ENCODE measurements at places on chromosomes 7 and 10.

DNA sequence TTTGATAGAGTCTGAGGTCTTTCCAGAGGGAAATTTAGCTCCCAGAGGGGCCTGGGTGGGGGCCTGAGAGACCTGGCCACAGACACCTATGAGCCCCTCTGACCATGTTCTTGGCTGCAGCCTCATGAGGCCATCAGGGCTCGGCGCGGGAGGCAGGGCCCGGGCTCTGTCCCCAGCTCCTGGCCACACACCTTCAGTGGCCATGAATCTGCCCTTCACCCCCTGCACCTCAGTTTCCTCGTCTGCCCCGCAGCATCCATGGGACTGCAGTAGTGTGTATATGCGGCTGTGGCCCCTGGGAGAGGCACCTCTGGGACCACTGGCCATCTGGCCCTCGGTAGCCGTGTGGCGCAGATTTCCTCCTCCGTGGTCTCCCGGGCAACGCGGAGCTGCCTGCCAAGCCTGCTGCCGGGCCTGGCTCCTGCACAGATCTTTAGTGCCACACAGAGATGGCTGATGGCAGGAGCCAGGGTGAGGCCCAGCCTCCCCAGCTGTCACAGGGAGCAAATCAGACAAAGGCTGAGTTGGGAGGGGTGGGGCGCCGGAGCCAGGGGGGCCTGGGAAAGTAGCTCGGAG lies 23.6 kb upstream of the ADCYAP1R1 start:
- DNase-seq, result no peak

GRCh38 chr10:80452640-80453039 lies 1.5 kb upstream of the TSPAN14 start:
- DNase-seq, result no peak

DNA sequence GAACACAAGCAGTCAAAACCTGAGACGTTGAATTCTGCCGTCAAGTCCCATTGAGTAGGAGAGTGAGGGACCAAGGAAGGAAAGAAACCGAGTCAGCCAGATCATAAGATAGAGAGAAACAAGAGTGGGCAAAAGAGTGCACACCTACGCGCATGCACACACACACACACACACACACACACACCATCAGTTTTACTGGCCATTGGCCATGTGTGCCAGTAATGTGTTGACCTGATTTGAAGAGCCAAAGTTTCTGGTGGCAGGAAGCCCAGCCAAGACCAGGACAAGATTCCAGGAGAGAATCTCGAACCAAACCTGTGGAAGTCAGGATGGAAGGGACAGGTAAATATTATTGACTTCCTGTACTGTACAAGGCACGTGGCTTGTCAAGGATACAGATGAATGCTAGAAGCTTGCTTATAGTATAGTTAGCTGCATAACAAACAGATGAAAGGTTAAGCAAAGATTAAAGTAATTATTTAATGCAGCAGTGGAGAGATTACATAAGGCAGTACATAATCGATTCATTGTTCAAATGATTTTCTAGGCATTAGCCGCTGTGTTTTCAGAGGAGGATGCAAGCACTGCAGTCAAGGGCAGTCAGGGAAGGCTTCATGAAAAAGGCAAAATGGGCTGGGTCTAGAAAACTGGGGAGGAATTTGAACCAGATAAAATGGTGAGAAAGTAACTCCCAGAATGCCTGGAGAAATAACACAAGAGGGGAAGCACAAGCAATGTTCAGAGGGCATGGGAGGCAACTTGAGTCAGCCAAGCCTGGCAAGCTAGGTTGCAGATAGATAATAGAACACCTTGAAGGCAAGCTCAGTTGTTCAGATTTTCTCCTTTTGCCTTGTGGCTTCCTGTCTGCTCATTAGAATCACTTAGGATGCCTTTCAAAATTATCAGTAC lies 2.7 kb upstream of the HYCC1 start:
- DNase-seq, result no peak

DNA sequence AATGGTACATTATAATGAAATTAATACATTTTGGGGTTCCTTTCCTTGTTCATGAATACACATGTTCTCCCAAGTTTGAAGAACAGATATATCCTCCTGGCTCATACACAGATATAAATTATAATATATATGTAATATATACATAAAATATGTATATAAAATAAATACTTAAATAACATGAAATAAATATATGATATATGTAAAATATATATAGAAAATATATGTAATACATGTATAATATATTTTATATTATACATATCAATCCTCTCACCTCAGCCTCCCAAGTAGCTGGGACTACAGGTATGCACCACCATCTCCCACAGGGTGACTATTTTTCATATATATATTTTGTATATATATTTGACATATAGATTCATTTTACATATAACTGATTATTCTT lies 68.0 kb downstream of the MRC1 start:
- no peak for DNase-seq

GRCh38 chr10:95756809-95757684 lies 1.1 kb downstream of the ENTPD1 start:
- no peak for DNase-seq

GRCh38 chr7:110090110-110090820 lies 1000.7 kb upstream of the LRRN3 start:
- no peak for DNase-seq

- DNase-seq, result no peak
These were observed at the start of gene PBLD for GRCh38 chr10:68332259-68333057. TSS of gene PBLD (minus strand) at chr10:68332928. CDS start at chr10:68306844, 26,084 bp downstream.

DNA sequence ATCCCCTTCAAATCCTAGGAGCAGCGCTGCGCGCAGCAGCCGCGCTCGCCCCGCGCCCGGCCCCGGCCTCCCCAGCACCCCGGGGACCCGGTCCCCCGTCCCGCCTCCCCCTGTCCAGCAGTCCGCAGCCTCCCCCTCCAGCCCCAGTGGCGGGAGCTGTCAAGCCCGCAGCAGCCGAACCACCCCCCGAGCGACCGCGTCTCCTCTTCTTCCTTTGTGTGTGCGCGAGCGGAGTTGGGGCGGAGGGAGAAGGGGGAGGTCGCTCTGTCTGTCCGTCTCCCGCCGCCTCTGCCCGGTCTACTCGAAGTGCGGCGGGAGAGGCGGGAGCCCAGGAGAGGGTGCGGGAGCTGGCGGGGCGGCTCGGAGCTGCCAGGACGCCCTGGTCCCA lies 375 bp upstream of the CHN2 start:
- DNase-seq, result no peak

- DNase-seq, result peak; percentile 38
These were observed 15.2 kb downstream of the OAT start for GRCh38 chr10:124403548-124403947.

DNA sequence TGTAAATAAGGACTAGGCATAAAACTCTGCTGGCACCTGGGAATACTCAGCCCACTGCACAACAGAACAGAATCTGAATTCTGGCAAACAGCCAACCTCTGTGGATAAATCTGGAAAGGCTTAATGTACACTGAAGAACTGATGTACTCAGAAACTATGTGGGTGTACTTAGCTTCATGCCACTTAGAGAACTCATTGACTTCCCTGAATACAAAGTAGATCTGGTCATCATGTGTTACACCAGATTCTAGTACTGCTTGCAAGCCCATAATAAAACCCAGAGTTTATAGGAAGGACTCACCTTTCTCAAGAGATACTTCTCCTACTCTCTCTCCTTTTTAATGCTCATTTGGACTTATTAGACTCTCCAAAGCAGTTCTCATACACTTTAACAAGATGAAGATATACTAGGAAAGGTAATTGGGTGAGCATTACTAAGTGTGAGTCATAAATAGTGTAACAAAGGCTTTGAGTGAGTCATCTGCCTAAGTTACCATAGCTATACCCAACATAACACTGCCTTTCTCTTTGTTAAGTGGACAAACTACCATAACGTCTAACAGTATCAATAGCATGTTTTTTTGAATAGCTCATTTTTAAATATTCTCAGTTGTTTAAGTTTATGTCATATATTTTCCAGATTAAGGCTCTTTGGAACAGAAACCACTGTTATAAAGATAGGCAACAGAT lies 309.1 kb downstream of the MDFIC start:
- DNase-seq, result no peak

Data from CMK (cell line).